Stimulated activated CD4-positive, alpha-beta T cell treated with anti-CD3 and anti-CD28 coated beads, Interleukin-15, amount 100 ng/mL, for 1 hour (primary cell): ENCODE measurements at places on chromosomes 2 and 18.

- DNase-seq, result peak; percentile 21
These were observed 14.3 kb downstream of the IMPA2 start for GRCh38 chr18:11995445-11996189.

- DNase-seq, result no peak
These were observed 46.5 kb upstream of the RAB31 start for GRCh38 chr18:9661564-9661963.

GRCh38 chr18:12428923-12429322 lies 21.2 kb downstream of the PRELID3A start:
- no peak for DNase-seq

GRCh38 chr2:1286929-1287328 lies 126.3 kb upstream of the TPO start:
- no peak for DNase-seq

DNA sequence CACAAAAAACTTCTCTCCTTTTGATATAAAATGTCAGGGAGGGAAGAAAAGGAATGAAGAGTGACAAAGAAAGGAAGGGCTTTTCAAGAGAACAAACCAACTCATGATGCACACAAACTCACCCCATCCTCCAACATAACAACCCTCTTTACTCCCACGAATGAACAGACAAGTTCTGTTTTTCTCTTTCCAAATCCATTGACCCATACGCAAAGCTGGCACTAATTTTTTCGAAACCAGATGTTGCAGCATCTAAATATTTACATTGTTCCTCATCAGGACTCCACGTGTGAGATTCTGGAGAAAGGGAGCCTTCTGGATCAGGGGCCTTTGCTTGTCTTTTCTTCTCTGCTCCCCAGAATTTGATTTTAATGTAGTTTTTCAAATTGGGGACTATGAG lies 143.3 kb upstream of the BCL2L11 start:
- no peak for DNase-seq

DNA sequence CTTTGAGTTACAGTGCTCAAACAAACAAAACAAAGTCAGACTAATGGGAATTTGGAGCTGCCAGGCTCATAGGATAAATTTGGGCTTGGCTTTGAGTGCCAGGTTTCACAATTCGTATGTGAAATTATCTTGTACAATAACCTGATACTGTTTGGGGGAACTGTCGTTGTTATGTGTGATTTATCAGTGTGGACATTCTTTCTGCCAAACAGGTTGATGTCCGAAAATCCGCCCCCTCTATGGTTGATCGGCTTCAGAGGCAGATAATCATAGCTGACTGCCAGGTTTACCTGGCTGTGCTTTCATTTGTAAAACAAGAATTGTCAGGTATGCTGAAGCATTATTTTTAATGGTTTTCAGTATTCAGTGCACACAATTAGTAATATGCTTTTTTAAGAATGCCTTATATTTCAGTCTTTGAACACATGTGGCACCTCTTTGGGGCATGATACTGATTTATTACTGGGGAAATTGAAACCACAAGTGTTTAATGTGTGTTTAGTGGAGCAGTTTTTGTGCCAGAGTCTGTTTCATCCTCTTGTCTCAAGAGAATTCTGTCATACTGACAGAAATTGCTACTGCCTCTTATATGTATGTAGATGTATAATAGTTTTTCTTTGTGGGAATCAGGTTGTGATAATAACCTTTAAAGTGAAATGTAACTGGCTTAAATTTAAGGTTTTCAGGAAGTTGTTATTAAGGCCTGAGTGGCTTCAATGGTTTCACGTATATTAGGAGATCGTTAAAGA lies 54.6 kb downstream of the TTC39C start:
- DNase-seq, result no peak

DNA sequence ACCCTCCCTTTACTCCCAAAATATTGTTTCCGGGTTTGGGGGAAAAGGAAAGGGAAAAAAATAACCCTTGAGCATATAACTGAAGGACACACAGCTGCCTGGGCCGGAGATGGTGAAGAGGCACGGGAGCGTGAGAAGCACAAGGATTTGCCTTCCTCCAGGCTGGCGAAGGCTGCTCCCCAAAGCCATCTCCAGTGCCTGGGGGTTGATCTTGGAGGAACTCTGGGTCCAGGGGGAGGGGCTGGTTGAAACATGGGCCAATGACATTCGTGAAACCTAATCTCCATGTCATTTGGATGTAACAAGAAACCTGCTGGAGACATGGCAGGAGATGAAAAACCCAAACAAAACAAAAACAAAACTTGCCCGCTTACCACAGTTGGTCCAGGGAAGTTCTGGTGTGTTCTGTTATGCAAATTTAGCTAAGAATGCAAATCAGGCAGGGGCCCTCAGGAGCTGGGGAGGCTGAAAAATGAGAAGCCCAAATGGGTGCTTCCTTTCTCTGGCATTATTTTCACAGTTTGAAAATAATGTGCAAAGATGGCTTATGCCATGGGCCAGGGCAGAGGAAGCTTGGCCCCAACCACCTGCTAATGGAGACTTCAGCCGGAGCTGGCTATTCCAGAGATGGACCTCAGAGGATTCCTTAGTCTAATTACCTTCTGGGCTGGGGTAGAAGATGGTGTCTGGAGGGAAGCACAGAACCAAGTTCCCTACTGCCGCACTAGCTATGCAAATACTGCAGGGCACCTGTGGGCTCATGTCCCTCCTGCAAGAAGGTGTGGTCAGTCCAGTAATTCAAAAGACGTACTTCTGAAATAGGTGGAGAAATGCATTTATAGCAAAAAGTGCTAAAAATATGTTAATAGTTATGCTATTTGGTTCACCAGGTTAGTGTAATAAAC lies 180.9 kb downstream of the BCL2 start:
- DNase-seq, result no peak

DNA sequence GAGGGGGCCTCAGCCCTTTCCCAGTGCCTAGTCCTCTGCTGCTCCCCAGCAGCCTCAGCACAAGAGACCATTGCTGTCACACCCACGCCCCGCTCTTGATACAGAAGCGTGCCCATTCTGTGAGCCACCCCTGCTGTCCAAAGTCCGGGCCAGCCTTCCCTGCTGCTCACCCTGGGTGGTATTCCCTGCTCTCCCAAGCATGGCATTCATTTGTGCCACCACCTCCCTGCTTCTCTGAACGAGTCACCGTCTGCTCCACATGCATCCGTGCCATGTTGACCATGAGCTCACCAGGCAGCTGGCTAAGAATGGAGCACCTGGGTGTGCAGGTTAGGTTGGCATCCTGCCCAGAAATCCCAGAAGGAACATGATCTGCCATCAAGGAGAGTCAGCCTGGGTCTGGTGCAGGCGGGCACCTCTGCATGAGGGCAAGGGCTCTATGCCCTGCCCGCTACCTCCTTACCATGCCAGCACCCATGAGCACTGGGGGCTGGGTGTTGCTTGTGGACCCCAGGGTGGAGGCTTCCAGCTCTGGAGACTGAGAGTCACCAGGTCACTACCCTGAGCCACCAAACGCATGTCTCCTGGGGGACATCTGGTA lies 63.0 kb downstream of the TWIST2 start:
- no peak for DNase-seq

- DNase-seq, result no peak
These were observed 5.7 kb downstream of the MCFD2 start for GRCh38 chr2:46909771-46910419.

DNA sequence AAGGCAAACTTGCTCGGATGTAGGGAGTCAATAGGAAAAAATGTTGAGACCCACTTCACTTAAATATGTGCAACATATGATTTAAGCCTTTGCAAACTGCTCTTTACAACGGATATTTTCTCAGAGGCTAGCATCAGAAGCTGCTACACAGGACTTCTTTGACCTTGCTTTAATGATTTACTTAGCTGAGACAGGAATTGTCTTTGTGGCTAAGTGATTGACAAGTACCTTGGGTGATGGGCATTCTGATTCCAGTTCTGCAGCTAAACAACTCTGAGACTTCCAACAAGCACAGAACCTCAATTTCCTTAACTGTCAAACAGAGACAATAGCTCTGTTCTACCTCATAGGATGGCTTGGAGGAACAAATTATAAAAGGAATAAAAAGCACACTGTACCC lies 150.2 kb downstream of the NCKAP5 start:
- no peak for DNase-seq

- DNase-seq, result no peak
These were observed 288.1 kb downstream of the CCDC178 start for GRCh38 chr18:33152376-33152775.

DNA sequence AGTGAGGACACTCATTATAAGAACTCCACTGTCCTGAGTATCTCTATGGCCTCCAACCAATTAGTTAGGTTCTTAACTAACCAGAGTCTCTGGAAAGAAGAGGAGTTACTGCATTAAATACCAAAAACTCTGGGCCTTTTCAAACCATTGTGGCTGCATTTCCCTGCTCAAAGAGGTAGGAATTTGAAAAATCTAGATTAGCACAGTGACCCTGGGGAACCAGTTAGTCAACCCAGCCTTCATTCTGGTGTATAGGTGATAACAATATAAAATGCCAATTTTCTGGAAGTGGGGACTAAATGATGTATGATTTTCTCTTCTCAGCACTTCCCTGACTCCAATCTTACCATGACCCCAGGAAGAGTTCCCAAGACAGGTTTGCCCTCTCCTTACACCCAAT lies 287.8 kb upstream of the SETBP1 start:
- no peak for DNase-seq

GRCh38 chr2:104853534-104854497 lies at the start of gene POU3F3:
TSS of gene POU3F3 (plus strand) at chr2:104854115. CDS start at chr2:104855511, 1,396 bp downstream.
- DNase-seq, result peak; percentile 30

GRCh38 chr2:25123682-25124081 lies 44.7 kb downstream of the POMC start:
- no peak for DNase-seq

- DNase-seq, result no peak
These were observed 15.2 kb downstream of the NFATC1 start for GRCh38 chr18:79410731-79411613.

DNA sequence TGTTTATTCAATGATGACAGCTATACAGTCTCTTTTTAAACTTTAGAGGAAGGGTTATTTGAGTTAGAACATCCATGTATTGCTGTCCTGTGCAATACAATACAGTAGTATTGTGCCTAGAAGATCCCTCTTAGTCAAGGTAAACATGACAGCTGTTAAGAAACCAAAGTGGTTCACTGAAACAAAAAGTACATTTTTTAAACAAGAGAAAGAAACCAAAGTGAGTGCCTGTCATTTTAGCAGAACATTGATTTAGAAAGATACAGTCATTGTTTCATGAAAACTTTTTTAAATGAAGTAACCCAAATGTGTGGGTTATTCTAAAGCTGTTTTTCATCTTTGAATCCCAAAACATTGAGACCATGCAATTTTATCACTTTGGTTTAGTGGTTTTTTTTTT lies 15.5 kb downstream of the ITPRID2 start:
- DNase-seq, result no peak

DNA sequence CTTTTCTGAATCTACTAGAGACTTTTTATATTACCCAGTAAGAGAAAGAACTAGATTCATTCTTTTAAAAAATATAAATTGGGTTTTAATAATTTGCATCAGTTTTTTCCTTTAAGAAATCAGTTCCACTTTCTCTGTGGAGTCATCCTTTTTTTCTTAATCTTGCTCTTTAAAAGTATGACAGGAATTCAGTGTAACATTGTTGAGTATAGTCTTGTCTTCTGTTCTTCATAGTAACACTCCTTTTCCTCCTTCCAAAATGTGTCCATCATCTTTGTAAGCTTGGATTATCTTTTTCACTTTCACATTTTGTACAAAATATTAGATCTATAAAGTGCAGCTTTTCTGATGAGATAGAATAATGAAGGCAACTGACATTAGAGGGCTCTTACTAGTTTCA lies 135.4 kb downstream of the HAUS1 start:
- no peak for DNase-seq

DNA sequence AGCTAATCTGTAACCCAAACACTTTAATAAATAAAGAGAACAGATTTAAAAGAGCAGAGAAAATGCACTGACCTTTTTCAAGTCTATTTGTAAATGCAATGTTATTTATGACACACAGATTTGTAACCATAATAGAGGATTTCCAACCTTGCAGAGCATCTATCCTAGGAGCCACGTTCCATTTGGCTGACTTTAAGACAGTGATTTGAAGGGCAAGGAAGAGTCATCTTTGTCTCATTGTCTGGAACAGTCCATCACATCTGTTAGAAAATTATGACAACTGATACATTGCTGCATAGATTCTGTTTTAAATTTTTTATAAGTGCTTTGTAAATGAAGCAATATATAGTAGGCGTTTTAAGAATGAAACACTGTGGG lies 90.8 kb upstream of the L3MBTL4 start:
- DNase-seq, result no peak

GRCh38 chr2:31294196-31294595 lies 60.2 kb downstream of the EHD3 start:
- DNase-seq, result no peak

DNA sequence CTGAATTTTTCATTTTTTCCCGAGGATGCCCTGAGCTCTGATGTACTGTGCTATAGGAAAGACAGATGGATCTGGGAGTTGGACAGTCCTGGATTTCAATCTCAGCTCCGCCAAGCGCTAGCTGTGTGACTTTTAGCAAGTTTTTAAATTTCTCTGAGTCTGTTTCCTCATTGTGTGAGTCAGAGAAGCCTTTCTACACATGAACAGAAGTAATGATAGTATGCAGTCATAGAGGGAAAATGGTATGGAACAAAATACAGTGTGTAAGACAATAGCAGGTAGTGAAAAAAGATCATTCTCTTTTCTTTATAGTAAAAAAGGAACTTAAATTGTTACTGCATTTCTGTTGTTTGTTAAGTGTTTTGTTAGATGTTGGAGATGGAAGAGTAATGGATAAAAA lies 52.4 kb upstream of the PPM1B start:
- no peak for DNase-seq

DNA sequence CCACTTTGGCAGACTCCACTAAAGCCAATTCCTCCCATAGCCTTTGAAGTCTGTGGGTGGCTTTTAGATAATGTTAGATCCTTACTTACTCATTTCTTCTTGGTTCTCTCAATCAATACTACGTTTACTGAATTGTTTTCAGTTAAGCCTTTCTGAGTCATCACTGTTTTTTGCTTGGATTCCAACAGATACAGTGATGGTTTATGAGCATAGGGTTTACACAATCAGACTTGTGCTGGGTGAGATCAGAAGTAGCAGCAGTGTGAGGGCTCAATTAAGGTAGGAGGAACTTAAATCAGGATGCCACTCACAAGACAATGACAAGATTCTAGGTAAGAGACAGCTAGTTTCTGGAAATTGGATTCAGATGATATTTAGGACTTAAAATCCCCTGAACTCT lies 297.7 kb upstream of the DOK6 start:
- DNase-seq, result no peak

GRCh38 chr2:232146294-232146693 lies 184.8 kb downstream of the DIS3L2 start:
- no peak for DNase-seq

- DNase-seq, result no peak
These were observed 225.8 kb downstream of the TTC32 start for GRCh38 chr2:19675856-19676460.

DNA sequence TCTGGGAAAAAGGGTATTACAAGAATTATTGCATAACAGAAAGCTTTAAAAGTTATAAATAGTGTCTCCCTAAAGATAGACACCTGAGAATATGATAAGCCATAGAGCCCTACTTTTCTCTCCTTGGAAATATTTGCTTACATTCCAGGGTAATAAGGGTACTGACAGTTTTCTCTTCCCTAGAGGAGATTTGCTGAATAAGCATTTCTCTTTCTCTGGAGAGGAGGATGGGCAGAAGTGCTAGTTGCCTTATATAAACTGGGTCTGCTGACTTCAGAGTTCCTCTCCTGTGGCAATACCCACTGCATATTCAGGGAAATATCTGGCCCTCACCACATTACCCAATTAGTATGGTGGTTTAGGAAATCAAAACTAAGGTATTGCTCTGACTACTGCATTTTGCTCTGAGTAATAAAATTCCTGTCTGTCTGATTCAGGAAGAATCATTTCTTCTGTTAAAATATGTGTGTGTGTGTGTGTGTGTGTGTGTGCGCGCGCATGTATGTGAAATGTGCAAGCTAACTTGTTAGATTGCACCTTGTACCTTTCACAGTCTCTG lies 1391.3 kb downstream of the DSC3 start:
- DNase-seq, result no peak
